ENCODE measurements at places on chromosomes 5 and 9.

DNA sequence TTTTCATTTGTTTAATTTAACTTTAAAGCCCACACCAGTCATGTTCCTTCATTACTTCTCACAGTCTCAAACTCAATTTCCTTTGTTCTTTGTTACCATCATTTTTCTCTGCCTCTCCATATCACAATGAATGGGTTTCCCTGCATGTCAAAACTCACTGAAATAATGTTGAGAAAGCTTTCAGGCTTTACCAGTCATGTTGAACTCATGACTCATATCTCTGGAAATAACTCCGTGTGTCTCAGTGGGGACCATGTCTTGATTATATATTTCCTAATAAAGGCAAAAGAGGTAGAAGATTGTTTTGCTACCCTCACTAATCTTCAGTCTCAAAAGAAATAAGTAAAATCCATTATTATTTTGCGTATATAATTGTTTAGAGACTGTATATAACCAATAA lies 231.2 kb downstream of the CHSY3 start:
- DNase-seq: no peak

DNA sequence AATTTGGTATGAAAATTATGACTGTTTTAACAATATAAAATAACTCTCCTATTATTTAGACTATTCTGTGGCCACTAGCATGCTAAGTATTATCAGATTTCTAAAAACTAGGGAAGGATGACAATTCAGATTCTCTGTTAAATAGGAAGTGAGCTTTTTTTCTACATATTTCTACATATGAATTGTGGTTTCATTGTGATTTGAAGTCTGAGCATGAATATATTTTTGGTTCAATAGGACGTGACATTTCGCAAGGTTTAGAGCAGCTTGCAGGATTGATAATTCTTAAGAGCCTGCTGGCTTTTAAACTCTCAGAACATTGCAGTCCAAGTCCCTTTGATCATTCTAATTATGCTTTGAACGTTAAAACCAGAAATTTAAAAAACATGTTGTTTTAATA lies 82.9 kb downstream of the ADGRV1 start:
- DNase-seq: no peak

GRCh38 chr9:137048655-137049543 lies 2.9 kb upstream of the NPDC1 start:
- DNase-seq: no peak

DNA sequence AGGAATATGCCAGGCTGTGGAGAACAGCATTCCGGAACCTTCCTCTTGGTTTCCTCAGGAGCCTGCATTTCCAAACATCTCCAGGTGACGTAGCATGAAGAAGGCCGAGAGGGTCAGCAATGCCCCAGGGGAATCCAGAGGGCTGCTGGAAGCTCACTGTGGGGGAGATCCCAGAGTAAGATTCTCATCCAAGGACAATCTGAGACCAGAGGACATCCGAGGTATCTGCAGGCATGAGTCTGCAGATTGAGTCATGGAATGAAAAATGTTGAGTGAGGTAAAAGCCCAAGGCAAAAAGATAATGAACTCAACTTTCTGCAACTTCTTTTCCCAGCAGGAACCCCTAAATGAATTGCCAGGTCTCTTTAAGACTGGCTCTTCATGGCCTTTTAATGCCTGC lies 73.5 kb downstream of the KIF4B start:
- DNase-seq: no peak

- no peak for DNase-seq
These were observed 47.8 kb upstream of the IER5L start for GRCh38 chr9:129225815-129226214.
